SK-N-DZ (cell line): ENCODE measurements at places on chromosomes 6 and 20.
A peak's percentile ranks its signal among the peaks of the same experiment; 100 is the strongest.

DNA sequence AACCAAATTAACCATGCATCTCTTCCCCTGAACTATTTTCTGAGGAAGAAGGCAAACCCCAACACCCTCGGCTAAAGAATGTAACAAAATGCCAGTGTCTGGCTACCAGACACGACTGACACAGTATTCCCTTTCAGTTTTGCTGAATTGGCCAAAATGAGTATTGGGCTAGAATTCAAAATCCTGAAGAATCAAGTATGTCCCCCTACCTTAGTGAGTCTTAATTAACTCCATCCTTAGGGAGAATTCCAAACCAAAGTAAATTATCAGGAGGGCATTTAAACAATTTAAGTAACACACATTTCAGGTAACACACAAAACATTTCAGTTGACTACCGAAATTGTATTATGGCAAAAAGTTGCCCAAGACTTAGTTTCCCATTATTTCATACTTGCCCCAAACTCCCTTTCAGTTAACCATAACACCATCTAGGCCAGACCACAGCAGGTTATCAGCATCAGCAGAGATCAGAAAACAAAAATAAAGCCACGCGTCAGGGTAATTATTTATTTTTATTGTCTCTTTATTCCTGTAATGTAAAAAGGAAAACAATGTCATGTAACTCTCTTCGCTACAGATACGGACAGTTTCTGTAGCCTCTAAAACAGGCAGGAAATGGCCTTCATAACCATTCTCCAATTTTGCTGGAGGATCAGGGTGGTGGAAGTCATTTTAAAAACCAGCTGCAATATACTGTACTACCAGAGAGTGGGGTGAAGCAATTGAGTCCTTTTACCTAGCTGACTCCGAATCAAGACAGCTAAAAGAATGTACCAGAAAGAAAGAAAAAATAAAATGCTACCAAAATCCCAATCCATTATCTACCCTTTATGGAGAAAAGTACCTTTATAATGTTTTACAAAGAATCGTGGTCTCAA, 1.9 kb downstream of the SNX5 start:
- peak; percentile 29 for DNase-seq

DNA sequence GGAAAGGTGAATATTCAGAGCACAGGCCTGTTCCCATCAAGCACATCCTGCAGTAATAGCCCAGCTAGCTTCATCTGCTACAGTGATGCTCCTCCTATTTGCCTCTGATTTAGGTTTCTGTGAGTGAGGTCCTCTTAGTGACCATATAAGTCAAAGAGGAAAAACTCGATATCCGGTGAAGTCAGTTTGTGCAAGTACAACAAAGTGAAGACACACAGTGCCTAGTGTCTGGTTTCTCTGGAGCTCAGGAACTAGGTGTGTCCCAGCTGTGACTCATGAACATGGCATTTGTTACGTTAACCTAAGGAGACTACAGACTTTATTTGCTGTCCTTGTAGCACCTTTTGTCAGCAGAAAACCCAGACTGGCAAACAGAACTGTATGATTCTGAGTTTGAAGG, 33.9 kb downstream of the EDN1 start:
- DNase-seq: no peak

DNA sequence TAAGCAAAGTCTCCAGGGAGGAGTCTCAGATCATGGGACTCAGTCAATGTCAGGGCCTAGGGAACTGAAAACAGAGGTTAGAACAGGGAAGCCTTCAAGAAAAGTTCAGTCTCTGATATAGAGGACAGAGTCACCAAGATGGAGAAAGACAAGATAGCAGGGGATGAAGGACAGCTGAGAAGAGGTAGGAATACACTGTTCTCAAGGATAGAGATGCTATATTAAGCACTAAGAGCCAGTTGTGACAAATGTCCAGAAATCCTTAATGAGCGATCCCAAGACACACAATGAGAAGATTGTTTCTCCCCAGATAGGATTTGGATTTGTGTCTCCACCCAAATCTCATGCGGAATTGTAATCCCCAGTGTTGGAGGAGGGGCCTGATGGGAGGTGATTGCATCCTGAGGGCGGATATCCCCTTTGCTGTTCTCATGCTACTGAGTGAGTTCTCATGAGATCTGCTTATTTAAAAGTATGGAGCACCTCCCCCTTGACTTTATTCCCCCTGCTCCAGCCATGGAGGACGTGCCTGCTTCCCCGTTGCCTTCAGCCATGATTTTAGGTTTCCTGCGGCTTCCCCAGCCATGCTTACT, 168.2 kb downstream of the AKAP7 start:
- DNase-seq: no peak

- DNase-seq: peak; percentile 20
These were observed 9.4 kb upstream of the FRMD1 start for GRCh38 chr6:168088161-168089053.

DNA sequence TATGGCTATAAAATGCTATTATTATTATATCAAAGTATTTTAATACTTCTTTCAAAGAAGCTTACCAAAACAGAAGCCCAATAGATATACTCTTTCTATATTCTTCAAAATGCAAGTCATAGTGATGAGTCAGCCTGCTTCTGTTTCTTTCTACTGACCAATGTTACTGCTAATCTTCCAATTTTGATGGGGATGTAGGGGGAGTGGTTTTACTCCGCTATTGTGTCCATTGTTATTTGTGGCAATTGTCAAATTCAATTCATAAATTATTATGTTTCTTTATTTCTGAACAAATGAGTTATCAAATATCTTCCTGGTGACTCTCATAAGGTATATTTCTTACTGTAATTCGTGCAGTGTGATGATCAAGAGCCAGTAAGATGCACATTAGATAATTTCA, 221.5 kb upstream of the DEFB112 start:
- no peak for DNase-seq
